Stimulated activated CD4-positive, alpha-beta T cell treated with anti-CD3 and anti-CD28 coated beads, Interleukin-1b, Interleukin-23, amount 100 ng/mL, for 1 hour (primary cell): ENCODE measurements at places on chromosomes 1 and 21.

DNA sequence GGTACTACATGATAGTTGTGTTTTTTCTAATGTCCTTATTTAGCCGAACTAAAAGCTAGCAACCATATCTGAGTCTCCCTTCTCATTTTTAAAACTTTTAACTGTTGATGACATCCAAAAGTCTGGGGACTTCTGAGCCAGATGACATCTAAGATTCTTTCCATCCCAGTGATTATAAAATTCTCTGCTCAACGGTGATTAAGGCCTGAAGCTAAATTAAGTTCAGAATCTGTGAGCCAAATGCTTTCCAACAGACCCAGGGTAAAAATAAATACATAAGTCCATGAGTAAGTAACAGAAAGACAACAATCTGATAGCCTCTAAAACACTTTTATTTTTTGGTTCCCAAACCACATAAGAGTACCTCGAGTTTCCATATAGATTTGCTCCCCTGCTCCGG is 13.1 kb upstream of the PTP4A2 start:
- DNase-seq: no peak

GRCh38 chr1:28156821-28157220 is 19.7 kb downstream of the PTAFR start:
- DNase-seq: no peak

DNA sequence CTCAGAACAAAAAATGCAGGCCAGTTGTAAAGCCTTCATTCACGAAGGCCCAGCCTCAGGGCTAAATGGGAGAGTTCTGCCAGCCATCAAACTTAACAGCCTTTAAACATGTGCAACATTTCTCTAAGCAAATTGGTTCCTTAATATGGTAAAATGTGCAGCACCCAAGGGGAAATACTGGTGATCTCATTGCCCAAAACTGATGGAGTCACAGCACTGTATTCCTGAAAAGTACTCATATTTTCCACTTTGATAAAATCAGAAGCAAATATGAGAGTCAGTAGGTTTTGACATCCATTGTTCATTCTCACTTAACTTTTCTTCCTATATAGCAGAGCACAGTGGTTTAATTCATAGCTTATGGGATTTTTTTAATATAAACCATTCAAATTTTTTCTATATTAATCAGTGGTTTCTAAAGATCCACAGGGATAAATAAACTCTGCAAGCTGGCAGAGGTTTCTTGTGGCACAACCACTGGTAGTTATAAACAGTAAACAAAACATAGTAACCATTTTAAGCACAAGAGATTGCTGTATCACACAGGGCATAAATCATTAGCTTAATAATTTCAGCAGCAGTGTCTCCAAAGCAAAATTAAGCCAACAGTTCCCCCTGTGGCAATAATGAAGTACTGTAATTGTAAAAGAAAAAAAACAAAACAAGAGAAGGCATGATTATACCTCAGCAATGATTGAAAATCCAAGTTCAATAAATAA is 106.9 kb upstream of the LYPLAL1 start:
- DNase-seq: no peak

- no peak for DNase-seq
These were observed 3.8 kb downstream of the RIMS3 start for GRCh38 chr1:40661678-40662077.

GRCh38 chr1:32448773-32449456 is 16.0 kb upstream of the ZBTB8B start:
- no peak for DNase-seq

DNA sequence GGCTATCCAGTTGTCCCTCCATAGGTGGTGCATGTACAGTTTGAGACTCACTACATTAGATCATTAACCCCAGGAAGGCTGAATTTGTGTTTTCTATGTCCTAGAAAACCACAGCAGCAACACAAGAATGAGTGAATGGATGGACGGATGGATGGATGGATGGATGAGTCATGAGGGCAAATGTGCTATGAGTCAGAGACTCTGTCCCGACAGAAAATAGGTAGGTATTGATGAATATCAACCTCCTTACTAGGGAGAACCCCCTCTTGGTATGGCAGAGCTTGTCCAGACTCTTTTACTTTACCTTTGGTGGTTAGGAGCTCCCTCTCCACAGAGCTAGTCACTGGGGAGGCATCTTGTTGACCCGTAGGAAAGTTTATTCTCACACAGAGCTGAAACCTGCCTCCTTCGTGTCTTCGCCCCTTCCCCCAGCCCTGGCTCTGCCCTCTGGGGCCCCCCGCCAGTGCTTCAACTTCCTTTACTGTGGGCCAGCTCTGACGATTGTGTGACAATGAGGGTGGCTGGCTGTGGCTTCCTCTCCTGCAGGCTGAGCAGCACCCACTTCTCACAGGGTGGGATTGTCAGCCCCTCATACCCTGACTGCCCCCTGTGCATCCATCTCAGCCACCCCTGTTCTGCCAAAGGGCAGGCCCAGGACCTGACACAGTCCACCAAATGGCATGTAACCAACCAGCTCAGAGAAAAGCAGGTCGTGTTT is 145.2 kb downstream of the FOXD2 start:
- no peak for DNase-seq

- no peak for DNase-seq
These were observed 60.5 kb downstream of the RABGAP1L start for GRCh38 chr1:174219606-174220370.

DNA sequence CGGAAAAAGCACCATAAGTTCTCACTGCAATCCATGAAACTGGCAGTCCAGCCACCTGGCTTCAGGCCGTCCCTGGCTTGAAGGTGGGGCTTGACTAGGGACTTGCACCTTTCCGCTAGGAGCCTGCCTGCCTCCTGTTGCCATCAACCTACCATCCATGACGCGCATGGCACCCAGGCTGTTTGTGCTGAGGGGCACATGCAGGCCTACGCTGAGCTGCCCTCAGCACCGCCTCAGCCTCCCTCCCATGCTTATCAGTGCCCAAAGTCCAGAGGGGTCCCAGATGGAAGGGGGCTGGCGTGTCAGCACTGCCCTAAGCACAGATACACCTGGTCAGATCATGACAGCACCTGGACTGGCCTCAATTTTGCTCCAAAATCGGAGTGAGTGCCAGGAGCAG is 190.2 kb upstream of the LYPLAL1 start:
- no peak for DNase-seq

DNA sequence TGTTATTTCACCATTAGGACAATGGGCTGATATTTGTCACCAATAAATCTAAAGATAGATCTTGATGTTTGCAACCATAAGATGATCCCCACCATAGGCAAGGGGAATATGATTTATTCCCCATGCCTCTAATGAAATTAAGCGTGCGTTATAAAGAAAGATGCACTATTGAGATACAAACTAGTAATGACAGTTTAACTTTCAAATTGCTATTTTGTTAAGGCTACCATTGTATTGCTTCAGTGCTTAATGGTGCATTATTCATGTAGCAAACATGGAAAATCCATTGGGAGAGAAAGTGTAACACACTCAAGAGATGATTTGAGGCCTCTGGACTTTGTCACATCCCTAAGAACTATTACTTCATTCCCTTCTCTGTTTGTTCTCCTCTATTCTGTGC is 108.9 kb upstream of the TRABD2B start:
- no peak for DNase-seq
